Thyroid gland (tissue), 4 donors: ENCODE measurements at places on chromosomes 4 and X. TPM values are rescaled to one million over a fixed set of nuclear protein-coding genes. Genes with fewer than 3 reads are reported as not detected.

- no peak for DNase-seq
- H3K4me1 ChIP-seq, result no peaks in the 10 kb centered on the region
- H3K27ac ChIP-seq, result no peak overlapping the region
- H3K36me3 ChIP-seq, result no peaks in the 10 kb centered on the region
Measured at GRCh38 chr4:48931459-48931858, 24.9 kb upstream of the OCIAD2 start.

The SRPK3 gene
- not detected for total RNA-seq

DNA sequence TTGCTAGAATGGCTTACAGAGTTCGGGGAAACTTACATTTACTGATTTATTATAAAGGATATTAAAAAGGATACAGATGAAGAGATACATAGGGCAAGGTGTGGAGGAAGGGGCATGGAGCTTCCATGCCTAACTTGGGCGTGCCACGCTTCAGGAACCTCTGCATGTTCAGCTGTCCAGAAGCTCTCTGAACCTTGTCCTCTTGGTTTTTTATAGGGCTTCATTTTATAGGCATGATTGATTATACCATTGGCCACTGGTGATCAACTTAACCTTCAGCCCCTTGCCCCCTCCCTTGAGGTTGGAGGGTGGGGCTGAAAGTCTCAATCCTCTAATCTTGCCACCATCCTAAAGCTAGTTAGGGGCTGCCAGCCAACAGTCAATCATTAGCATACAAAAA, 10.7 kb downstream of the SMAD1 start:
- H3K4me3 ChIP-seq, result no peak overlapping the region
- peaks cover 10% of the 10 kb centered on the region for H3K4me1 ChIP-seq
- no peak overlapping the region for H3K27ac ChIP-seq
- H3K36me3 ChIP-seq, result no peaks in the 10 kb centered on the region
- no peaks in the 10 kb centered on the region for H3K27me3 ChIP-seq
- no peak for DNase-seq

DNA sequence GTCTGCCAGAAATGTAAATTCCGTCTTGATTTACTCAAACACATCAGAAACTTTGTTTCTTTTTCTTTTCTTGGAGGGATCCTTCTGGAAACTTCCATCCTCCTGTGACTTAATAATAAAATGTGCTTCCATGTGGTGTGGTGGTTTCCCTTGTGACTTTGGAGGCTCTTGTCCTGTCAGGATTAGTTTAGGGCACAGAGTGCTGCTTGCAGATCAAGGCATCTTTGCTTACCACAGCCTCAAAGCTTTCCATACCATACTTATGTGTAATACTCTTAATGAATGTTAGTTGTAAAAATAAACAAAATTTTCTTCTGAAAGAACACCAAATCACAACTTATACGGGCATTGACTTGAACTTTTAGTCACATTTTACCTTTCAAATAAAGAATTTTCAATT, 27.4 kb downstream of the GBA3 start:
- DNase-seq, result no peak
- H3K36me3 ChIP-seq, result no peaks in the 10 kb centered on the region
- H3K4me1 ChIP-seq, result no peaks in the 10 kb centered on the region
- H3K27me3 ChIP-seq, result no peaks in the 10 kb centered on the region
- H3K4me3 ChIP-seq, result no peak overlapping the region

GRCh38 chr4:150005537-150005936, 72.7 kb upstream of the DCLK2 start:
- DNase-seq, result no peak
- H3K4me3 ChIP-seq, result no peak overlapping the region
- H3K36me3 ChIP-seq, result no peaks in the 10 kb centered on the region
- peaks cover 37% of the 10 kb centered on the region for H3K4me1 ChIP-seq
- H3K27ac ChIP-seq, result peak overlapping the region; percentile 55

DNA sequence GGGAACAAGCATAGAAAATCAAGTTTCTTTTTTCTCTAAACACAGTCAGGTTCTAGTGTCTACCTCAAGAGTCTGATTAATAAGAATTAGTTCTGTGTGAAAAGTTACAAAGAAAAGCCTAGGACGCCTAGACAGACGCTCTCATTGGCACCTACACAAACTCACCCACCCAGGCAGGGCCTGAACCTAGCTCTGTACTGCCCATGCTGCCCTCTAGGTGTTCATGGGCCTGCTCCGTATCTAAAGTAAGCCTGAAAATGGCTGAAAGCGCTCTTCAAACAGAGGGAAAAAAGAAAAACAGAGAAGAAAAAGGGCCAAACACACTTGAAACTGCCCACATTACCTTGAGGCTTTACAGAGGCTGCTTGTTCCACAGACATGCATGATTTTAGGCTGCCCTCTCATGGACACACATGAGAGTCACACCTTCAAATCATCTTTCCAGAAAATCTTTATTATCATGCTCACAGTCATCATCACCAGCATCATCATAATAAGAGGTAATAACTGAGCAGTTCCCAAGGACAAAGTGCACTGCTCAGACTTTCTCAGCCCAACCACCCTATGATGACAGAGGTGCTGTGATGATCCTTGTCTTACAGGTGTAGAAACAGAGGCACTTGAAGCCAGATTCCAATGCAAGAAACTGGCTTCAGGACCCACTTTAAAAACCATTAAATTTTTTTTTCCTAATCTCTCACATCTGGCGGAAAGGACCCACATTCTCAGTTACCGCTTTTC, 49.6 kb downstream of the MAP7D2 start:
- peak; percentile 9 for DNase-seq
- H3K36me3 ChIP-seq, result no peaks in the 10 kb centered on the region
- H3K27me3 ChIP-seq, result no peaks in the 10 kb centered on the region
- no peak overlapping the region for H3K4me3 ChIP-seq
- H3K4me1 ChIP-seq, result peaks cover 16% of the 10 kb centered on the region

DNA sequence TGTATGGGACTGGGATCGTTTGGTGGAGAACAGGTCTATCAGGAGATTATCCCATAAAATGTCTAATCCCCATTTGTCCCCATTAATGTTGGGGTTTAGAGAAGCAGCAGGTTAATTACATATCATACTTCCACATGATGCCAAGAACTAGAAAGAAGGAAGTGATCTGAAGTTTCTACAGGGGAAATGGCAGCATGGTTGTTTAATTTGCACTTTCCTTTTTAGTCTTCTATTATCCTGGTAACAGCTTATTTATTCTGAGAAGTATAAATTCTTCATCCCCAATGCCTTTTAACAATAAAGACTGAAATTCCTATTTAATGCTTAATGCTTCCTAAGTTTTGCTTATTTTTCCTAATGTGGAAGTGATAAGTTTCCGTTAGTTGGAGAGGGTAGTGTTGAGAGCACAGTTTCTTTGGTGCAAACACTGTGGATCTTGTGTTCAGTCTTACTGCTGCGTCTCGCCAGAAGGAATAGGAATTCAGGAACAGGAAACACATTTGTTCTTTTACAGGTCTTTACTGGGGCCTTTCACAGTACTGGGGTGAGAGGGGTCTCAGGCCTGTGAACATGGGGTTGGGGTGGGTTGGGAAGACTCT, 59.5 kb upstream of the TADA2B start:
- no peak overlapping the region for H3K27ac ChIP-seq
- DNase-seq, result no peak
- no peaks in the 10 kb centered on the region for H3K36me3 ChIP-seq
- peaks cover 21% of the 10 kb centered on the region for H3K4me1 ChIP-seq

DNA sequence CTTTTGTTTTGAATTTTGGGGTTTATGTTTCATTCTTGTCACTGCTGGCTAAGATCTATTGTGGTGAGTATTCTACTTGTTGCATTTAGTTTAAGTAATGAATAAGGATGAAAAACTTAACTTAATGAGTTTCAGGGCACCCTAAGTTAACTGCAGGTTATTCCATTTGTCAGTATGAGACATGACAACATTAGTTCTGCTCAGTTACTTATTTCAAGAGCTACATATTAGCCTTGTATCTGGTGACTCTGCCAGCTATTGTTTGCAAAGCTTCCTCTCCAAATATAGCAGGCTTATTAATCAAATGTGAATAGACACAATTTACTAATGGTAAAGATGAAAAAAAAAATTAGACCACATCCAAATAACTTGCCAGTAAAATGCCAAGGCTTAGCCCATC, 567.1 kb downstream of the IL15 start:
- H3K4me1 ChIP-seq, result no peaks in the 10 kb centered on the region
- no peaks in the 10 kb centered on the region for H3K27me3 ChIP-seq
- H3K36me3 ChIP-seq, result no peaks in the 10 kb centered on the region

- no peak overlapping the region for H3K27ac ChIP-seq
- no peaks in the 10 kb centered on the region for H3K27me3 ChIP-seq
- no peaks in the 10 kb centered on the region for H3K4me1 ChIP-seq
- no peak overlapping the region for H3K4me3 ChIP-seq
Measured at GRCh38 chr4:189809241-189809735, 131.4 kb upstream of the FRG1 start.

DNA sequence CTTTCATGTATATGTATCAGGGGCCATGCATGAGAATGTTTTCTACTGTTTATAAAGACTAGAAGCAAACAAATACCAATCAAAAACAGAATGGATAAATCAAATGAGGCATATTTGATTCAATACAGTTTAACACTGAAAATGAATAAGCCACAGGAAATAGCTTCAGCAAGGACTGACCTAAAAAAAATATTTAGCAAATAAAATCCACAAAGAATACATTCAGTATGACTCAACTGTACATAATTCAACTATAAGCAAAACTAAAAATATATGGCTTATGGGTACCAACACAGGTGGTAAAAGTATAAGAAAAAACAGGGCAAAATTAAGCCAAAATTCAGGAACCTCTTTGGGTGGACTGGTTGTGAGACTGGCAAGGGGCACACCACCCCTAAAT, 112.9 kb downstream of the KCNIP4 start:
- H3K27me3 ChIP-seq, result no peaks in the 10 kb centered on the region
- DNase-seq, result no peak
- no peaks in the 10 kb centered on the region for H3K36me3 ChIP-seq
- H3K4me3 ChIP-seq, result no peak overlapping the region

DNA sequence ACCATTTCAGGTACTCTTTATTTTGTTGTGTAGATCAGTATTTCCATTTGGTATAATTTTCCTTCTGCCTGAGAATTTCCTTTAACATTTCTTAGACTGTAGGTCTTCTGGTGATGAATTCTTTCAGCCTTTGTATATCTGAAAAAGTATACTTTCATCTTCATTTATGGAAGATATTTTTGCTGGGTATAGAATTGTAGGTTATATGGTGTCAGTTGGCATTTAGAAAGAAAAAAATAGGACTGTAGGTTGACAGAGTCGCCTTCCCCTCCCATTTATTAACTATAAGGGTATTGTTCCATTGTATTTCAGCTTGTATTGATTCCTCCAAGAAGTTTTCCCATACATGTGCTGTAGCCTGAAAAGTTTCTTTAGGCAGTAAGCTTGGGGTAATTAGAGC, 71.9 kb downstream of the KDM6A start:
- no peaks in the 10 kb centered on the region for H3K27me3 ChIP-seq
- DNase-seq, result no peak
- H3K27ac ChIP-seq, result no peak overlapping the region
- no peak overlapping the region for H3K4me3 ChIP-seq

- no peaks in the 10 kb centered on the region for H3K27me3 ChIP-seq
- no peaks in the 10 kb centered on the region for H3K4me1 ChIP-seq
- H3K36me3 ChIP-seq, result no peaks in the 10 kb centered on the region
- no peak overlapping the region for H3K4me3 ChIP-seq
- H3K27ac ChIP-seq, result no peak overlapping the region
Measured at GRCh38 chr4:101660607-101661006, 129.9 kb upstream of the BANK1 start.

- H3K27me3 ChIP-seq, result no peaks in the 10 kb centered on the region
- DNase-seq, result no peak
- H3K4me3 ChIP-seq, result no peak overlapping the region
- H3K36me3 ChIP-seq, result no peaks in the 10 kb centered on the region
- no peak overlapping the region for H3K27ac ChIP-seq
Measured at GRCh38 chrX:19127649-19128168, 5.4 kb upstream of the ADGRG2 start.

- DNase-seq, result no peak
- H3K27ac ChIP-seq, result no peak overlapping the region
- no peaks in the 10 kb centered on the region for H3K27me3 ChIP-seq
- H3K4me1 ChIP-seq, result no peaks in the 10 kb centered on the region
Measured at GRCh38 chrX:119899125-119899524, 3.4 kb downstream of the AKAP14 start.

- no peaks in the 10 kb centered on the region for H3K27me3 ChIP-seq
- no peak overlapping the region for H3K4me3 ChIP-seq
- no peak for DNase-seq
Measured at GRCh38 chr4:155639704-155640523, 26.7 kb upstream of the GUCY1A1 start.

DNA sequence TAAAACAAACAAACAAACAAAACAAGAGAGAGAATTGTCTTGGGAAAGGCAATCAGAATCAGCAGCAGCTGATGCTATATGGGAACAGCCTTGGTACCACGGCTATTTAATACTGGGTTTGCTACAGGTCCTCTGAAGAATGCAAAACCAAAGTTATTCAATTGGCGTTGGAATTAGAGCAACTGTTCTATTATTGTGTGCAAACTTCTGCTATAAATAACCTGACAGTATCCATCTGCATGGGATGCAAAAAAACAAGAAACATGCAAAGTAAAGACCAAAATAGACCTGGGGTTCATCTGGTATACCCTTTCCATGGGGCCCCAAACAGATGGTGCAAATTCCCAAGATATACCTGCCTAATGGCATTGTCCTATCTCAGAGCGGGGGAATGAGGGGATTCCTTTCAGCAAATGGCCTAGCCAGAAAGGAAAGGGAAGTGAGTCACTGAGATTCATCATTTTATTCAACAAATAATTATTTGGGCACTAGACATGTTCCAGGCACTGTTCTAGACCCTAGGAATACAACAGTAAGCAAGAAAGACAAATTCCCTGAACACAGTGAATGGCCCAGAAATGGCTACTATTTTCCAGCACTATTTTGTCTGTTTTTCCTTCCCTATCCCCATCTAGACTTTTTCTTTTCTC, 268.9 kb downstream of the FBXW7 start:
- no peak for DNase-seq
- H3K4me3 ChIP-seq, result no peak overlapping the region
- H3K27me3 ChIP-seq, result no peaks in the 10 kb centered on the region

GRCh38 chr4:15145709-15146108, 143.4 kb downstream of the CPEB2 start:
- H3K36me3 ChIP-seq, result no peaks in the 10 kb centered on the region
- no peak for DNase-seq
- no peaks in the 10 kb centered on the region for H3K27me3 ChIP-seq
- H3K4me3 ChIP-seq, result no peak overlapping the region

The AWAT2 gene
- total RNA-seq, result not detected

The WNK3 gene
- 2.3 TPM for total RNA-seq

The DCAF8L1 gene
- not detected for total RNA-seq
